ENCODE measurements at places on chromosomes 13 and 19.

DNA sequence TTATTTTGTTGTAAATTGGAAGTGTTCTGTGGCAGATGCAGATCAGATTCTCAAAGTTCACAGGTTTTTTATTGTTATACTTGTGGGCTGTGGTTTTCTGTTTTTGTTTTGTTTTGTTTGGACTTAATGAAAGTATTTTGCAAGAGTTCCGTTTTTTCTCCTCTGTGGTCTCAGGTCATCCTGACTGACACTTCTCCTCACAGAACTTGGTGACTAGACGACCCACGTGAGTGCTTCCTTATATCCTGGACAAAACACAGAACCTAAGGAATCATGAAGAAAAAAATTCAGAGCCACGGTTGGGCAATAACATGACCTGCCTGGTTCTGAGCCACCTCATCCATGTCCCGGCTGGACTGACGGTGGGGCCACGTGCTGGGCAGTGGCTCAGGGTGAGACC is 2.5 kb upstream of the RFPL4AL1 start:
- DNase-seq: no peak

GRCh38 chr19:29841209-29841558 is 29.4 kb downstream of the CCNE1 start:
- no peak for DNase-seq

DNA sequence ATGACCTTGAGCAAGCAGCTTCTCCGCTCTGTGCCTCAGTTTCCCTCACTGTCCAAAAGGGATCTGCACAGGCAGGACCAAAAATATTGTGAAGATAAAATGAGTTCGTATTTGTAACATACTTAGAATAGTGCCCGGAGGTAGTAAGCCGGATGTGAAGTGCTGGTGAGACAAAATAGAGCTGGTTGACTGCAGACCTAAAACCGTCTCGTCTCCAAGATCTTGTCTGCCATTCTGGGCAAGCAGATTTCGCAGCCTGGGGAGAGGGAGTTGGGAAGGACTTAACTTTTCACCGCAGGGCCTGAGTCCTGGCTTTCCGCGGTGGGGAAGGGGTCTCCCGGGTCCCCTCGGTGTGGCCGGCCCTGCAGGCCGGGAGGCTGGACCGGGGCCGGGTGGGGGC is 8.2 kb upstream of the BBC3 start:
- no peak for DNase-seq

DNA sequence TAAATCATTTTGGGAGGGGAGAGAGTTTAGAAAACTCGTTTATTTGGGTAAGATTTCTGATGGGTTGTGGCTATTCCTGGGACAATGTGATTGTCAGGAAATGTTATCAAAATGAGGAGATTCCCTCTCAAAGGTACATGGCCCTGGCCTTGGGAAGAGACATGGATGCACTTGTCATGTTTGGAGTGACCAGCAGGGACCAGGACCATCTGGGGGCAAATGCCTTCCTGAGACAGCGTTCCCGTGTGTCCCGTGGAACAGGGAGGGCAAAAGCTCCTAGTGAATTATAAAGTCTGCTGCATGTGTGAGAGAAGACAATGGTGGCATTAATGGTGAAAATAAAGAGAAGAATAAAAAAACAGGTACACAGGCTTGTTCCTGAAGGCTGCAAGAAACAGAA is 317.3 kb downstream of the ZNF536 start:
- no peak for DNase-seq

DNA sequence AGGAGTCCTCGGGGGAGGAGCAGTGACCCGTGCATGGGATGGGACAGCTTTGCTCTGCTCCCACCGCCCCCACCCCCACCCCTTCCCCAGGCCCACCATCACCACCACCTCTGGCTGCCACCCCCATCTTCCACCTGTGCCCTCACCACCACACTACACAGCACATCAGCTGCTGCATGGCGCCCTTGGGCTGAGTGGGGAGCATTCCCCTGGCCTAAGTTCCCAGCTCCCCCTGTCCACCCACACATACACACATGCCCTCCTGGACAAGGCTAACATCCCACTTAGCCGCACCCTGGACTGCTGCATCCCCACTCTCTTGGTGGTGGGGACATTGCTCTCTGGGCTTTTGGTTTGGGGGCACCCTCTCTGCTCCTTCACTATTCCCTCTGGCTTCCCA is 46.2 kb upstream of the SGCG start:
- no peak for DNase-seq

DNA sequence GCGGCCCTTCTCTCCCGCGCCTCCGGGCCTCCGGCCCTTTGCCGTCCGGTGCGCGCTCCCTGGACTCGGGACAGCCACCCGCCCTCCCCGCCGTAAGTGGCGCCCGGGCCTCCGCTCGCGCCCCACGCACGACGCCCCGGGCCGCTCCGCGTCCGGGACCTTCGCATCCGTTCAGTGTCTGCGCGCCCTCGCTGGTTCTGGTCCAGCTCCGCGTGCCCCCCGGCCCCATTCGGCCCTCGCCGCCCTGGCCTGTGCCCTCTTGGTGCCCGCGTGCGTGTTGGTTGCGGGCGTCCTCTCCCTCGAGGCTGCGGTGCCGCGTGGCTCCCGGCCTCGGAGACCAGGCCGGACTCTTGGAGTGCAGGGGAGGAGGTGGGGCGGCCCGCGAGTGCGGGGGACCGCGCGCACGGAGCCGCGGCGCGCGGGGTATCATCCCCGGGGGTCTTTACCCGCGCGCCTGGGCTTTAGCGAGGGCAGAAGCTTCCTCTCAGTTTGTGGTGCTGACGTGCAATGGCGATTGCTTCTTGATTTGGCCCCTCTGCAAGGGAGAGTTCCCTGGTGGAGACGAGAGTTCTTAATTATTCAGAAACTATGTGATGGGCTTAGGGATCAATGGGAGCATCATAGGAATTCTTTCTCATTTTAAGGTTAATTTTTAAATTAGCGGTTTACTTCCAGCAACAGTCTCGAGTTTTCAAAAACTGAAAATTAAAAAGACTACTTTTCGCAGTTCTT is 757 bp downstream of the WASF3 start:
- DNase-seq: peak; percentile 42

GRCh38 chr13:24887759-24888158 is 123.8 kb downstream of the RNF17 start:
- no peak for DNase-seq

DNA sequence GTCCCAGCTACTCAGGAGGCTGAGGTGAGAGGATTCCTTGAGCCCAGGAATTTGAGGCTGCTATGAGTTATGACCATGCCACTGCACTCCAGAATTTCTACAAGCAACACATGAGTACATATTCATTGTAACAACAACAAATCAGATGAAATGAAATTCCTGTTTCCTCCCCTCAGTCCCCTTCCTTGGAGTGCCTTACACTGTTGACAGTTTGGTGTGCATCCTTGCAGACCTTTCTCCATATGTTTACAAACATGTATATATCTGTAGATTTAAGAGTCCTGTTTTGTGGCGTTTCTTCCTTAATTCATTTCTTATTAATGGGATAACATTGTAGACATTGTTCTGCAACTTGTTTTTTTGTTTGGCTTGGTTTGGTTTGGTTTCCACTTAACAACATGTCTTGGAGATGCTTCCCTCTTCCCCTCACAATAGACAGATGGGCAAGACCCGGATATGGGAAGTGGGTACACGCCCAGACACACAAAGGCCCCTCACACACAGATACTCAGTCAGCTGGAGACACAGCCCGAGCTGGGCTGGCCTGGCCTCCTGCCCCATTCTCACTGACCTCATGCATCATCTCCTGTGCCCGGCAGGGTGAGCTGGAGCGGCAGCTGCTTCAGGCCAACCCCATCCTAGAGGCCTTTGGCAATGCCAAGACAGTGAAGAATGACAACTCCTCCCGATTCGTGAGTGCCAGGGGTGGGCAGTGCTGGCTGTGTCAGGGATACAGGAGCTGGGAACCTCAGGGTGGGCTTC is 21.7 kb downstream of the MYH14 start:
- no peak for DNase-seq

DNA sequence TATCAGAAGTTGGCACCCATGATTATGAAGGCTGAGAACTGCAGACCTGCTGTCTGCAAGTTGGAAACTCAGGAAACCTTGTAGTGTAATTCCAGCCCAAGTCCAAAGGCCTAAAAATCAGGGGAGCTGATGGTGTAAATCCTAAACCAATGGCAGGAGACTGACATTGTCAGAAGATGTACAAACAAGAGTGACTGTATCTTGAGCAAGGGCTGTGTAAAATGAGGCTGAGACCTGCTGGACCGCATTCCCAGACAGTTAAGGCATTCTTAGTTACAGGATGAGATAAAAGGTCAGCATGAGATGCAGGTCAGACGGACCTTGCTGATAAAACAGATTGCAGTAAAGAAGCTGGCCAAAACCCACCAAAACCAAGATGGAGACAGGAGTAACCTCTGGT is 147.7 kb downstream of the COG6 start:
- no peak for DNase-seq

- DNase-seq: no peak
These were observed 366.1 kb downstream of the GPC5 start for GRCh38 chr13:91764527-91764926.

GRCh38 chr19:38538386-38538785 is 79.4 kb downstream of the MAP4K1 start:
- DNase-seq: no peak

- DNase-seq: no peak
These were observed 260.8 kb downstream of the DNAJC15 start for GRCh38 chr13:43284162-43284561.

DNA sequence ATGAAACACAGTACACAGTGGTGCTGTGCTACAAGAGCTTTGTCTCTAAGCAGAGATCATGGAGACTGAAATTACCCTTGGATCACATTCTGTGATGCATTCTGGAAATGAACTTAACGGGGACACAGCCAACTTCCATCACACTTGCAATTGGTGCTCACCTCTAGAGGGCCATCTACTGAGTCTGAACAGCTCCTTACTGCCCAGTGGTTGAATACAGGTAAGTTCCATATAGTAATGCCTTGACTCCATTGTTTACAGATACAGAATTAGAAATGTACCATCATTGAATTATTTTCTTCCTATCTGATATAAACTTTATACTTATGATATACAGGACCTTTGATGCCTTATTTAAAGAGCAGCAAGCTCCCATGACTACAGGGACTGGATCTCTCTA is 686.4 kb downstream of the PCDH9 start:
- DNase-seq: no peak

DNA sequence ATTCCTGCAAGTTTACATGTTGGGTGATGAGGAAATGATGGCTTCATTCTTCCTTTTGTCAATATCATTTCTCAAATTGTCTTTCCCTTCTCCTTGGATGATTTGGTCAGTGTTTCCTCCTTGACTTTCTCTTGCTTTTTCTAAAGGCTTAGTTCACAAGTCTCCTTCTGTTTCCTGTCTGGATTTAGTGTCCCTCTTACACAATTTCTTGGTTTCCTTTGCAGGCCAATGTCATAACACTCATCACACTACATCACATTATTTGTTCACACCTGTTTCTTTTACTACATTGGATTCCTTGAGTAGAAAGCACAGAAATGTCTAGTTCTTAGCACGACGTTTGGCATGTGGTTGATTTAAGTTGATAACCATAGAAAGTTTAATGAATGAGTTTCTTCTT is 490.7 kb downstream of the TDRD3 start:
- DNase-seq: no peak

DNA sequence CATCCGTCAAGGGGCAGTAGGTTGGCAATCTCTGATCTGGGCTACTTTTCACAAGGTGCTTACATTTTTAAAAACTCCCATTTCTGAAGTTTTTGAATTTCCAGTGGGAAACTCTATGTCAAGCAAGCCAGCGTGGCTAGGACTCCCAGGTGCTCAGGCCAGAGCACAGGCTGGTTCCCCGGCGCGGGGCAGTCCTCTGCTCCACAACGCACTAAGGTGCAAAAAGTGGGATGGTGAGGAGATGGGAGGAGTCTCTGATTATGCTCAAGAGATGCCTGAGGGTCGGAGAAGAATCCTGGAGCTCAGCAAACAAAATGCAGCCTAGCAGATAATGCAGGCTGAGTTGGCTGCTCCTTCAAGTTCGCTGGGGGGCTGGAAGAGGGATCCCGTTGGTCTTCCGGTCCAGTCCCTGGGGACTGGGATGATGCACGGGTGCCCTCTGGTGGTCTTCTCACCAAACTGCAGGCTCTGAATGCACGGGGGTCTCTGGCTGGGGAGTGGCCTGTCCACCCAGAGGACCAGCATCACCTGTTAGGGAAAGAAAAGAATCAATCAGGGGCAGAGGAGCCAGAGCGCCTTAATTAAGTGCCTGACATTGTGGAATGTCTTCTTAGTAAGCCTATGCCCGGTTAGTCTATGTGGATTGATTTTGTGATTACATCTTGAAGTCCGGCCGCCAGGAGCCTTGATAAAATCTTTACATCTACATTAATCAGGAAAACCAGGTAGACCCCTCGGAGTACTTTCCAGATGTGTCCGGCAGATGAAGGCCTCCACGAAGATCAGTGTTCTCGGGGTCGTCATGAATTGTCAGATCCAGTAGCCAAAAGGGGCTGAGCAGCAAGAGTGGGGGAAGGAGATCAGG is 244.4 kb upstream of the MAB21L1 start:
- peak; percentile 80 for DNase-seq

DNA sequence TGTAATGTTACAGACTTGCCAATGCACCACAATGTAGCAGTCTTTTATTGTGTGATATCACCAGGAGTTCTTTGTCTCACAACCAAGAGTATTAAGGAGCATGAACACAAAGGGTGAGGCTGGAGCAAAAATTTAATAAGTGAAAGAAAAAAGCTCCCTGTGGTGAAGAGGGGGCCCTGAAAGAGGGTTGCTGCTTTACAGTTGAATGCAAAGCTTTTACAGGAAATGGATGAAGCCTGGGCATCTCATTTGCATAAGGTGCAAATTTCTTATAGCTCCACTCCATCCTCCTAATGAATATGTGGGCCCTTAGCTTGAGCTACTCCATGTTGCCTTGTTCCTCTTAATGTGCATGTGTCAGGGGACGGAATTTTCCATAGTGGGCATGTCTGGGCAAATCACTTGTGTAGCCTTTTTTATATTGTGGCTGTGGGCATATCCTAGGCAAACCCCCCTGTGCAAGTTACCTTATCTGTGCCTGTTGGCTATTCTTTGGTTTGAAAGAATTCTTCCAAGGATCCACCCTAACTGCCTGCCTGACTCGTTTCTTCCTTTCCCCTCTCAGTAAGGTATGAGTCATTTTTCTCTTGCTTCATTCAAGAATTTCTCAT is 45.3 kb upstream of the TRPC4 start:
- DNase-seq: no peak

DNA sequence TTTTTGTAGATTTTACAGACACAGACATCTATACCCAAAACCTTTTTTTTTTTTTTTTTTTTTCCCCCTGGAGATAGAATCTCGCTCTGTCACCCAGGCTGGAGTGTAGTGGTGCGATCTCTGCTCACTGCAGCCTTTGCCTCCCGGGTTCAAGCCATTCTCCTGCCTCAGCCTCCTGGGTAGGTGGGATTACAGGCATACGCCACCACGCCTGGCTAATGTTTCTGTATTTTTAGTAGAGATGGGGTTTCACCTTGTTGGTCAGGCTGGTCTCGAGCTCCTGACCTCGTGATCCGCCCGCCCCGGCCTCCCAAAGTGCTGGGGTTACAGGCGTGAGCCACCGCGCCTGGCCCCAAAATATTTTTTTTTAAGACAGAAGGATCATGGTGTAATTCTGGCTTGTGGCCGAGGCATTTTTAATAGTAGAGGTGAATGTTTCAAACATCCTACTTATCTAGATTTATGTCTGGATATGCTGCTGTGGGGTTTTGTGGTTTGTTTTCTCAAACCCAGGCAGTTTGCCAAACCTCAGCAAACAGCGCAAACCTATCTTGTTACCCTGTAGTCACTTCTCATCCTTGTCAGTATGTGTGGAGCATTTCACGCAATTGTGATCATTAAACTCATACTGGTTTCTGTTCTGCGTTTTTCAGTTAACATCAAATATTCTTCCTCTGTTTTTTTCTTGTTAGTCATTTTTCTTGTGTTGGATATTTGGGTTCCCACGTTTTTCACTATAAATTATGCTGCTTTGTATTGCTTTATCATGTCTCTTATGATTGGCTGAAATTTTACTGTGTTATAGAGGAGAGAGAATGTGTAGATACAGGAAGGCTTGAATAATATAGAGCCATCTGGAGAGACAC is 36.2 kb upstream of the GARRE1 start:
- no peak for DNase-seq
